GM13976 (cell line): ENCODE measurements at places on chromosomes 4 and X.

- no peak for DNase-seq
Measured at GRCh38 chr4:159002950-159003349, 99.9 kb upstream of the RAPGEF2 start.

- no peak for DNase-seq
Measured at GRCh38 chrX:97168646-97169045, 284.9 kb downstream of the RPA4 start.

- DNase-seq: no peak
Measured at GRCh38 chr4:100087743-100088142, 102.5 kb downstream of the DDIT4L start.

DNA sequence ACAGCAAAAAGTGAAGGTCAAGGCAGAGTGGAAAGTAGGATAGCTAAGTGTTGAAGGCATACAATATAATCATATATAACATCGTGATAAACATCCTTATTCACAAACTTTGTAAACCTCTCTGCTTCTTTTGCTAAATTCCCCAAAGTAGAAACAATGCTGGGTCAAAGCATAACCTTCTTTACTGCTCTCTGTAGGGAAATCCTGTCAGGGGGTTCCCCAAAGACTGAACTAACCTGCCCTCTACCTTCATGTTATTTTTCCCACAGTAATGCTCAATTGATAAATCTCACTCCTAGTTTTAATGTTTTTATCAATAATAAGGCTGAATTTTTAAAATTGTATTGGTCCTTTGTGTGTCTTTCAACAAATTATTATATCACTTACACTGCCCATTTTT, 55.7 kb downstream of the DCHS2 start:
- DNase-seq: no peak

DNA sequence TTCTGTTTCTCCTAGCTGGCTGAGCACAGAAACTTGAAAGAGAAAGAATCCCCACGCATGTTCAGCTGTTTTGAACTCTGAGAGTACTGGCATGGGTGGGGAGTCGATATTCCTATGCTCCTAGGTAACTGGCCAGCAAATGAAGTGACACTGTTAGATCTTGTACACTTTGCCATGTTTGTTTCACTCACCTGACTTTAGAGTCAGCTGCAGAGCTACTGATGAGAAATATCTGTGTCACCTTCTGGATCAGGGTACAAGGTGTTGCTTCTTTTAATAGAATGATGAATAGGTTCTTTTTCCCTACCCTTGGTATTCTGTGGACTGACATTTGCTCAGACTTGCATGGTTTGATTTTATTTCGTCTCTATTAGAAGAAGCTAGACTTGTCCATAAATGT, 28.3 kb downstream of the OCRL start:
- no peak for DNase-seq

DNA sequence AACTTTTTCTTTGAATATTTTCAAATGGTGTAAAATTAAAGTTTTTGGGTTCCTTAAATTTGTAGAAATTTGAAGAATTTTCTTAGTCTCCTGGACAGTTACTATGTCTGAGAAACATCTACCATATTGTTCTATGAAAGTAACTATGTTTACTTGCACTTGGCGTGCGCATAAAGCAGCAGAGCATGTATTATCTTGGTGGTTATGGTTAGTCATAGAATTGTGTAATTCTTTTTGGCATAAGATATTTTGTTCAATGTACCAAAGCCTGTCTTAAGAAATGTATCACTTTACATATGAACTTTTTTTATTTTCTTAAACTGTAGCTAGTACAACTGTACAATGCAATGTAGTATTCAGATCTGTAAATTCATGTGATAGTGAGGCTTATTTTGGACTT, 49.2 kb downstream of the CDS1 start:
- no peak for DNase-seq

DNA sequence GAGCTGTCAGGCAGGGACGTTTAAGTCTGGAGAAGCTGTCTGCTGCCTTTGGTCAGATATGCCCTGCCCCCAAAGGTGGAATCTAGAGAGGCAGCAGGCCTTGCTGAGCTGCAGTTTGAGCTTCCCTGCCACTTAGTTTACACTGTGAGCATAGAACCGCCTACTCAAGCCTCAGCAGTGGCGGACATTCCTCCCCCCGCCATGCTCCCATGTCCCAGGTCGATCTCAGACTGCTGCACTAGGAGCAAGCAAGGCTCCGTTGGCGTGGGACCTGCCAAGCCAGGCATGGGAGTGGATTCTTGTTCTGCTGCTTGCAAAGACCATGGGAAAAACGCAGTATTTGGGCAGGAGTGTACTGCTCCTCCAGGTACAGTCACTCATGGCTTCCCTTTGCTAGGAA, 24.3 kb downstream of the PLK4 start:
- no peak for DNase-seq

DNA sequence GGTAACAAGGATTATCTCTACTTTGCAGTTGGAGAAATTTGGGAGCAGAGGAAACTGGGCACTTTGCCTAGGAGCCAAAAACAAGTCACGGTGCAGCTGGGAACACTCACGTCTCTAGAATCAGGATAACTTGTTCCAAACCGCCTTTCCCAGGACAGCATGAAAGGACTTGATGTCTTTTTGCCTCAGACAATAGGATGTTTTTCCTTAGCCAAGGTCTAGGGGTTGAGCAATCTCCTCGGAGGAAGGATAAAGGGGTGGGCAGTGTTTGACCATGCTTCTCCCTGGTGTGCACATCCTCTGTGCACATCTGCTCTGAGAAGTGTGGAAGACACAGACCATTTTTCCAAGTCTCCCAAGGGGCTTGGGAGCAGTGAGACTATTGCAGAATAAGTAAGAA, 1.7 kb upstream of the SPARCL1 start:
- no peak for DNase-seq

- no peak for DNase-seq
Measured at GRCh38 chrX:34275699-34276098, 143.6 kb upstream of the FAM47A start.
